Stimulated activated CD4-positive, alpha-beta T cell treated with anti-CD3 and anti-CD28 coated beads, Interleukin-4, amount 100 ng/mL, for 4 hours (primary cell): ENCODE measurements at places on chromosomes 5 and 9.

DNA sequence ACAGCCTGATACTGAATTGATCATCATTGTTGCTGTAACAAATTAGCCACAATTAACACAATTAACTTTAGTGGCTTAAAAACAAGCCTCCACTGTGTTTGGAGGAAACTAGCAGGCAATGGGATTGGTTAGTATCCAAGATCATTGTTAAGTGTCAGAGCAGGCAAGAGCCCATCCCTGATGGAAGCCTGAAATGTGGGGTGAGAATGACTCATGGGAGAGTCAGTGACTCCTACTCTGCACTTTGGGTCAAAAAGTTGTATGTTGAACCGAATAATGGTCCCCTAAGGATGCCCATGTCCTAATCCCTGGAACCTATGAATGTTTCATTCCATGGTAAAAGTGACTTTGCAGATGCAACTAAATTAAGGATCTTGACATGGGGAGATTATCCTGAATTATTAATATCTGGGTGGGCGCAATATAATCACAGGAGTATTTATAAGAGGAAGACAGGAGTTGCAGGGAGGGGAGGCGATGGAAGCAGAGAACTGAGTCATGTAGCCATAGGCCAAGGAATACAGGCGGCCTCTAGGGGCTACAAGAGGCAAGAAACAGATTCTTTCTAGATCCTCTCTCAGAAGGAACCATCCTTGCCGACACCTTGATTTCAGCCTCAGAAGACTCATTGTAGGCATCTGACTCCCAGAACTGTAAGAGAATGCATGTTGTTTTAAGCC lies 28.8 kb downstream of the ALG2 start:
- no peak for DNase-seq

DNA sequence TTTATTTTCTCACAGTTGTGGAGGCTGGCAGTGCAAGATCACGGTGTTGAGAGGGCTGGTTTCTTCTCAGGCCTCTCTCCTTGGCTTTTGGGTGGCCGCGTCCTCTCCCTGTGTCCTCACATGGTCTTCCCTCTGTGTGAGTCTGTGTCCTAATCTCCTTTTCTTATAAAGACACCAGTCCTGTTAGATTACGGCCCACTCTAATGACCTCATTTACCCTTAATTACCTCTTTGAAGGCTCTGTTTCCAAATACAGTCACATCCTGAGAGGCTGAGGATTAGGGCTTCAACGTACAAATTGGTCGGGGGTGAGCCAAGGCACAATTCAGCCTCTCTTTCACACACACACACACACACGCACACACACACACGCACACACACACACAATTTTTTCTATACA lies 73.0 kb downstream of the UGCG start:
- no peak for DNase-seq

- no peak for DNase-seq
Measured at GRCh38 chr9:93114984-93115335, 18.9 kb downstream of the CARD19 start.

- no peak for DNase-seq
Measured at GRCh38 chr5:133234273-133234672, 182.5 kb downstream of the HSPA4 start.

- DNase-seq = no peak
Measured at GRCh38 chr5:91929522-91929817, 546.4 kb upstream of the ARRDC3 start.

GRCh38 chr9:82090046-82090445 lies 101.5 kb downstream of the SPATA31D1 start:
- DNase-seq = no peak

DNA sequence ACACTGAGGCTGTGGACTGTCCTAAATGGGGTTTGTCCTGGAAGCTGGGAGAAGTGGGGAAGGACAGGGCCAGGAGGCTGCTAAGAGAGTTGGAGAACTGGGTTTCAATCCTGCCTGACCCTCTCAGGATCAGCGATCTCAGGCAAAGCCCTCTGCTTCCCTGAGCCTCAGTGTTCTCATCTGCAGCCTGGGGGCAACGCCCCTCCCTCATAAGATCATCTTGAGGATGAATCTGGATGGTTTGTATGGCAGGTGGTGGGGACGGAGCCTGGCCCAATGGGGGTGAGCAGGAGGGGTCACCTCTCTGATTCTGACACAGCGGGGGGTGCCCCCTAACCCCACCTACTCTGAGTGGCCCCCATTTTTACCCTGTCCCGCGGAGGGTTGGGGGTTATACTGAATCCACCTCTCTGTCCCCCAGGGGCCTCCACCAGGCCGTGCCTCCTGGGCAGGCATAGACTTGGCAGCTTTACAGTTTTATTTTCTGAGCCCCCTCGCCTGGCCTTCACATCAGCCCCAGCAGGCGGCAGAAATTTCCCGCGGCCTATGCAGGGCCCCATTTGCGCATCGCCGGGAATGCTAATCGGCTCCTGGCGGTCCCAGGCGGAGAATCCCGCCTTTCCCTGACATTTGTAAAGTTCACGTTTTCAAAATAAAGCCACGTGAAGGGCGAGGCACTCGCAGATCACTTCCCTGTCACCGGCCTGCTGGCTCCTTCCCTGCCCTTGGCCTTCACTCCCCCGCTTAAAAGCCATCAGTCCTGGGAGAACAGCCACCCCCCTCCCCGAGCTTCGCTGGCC lies 17.8 kb upstream of the LAMC3 start:
- DNase-seq = no peak

DNA sequence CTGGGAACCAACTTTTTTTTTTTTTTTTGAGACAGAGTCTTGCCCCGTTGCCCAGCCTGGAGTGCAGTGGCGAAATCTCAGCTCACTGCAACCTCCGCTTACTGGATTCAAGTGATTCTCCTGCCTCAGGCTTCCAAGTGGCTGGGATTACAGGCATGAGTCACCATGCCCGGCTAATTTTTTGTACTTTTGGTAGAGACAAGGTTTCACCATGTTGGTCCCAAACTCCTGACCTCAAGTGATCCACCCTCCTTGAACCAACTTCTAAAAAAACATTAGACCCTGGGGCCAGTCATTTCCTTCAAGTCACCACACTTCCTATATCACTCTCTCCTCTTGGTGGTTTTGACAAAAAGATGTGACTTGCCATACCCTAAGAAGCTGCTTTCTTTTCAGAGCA lies 10.9 kb upstream of the SHROOM1 start:
- no peak for DNase-seq

DNA sequence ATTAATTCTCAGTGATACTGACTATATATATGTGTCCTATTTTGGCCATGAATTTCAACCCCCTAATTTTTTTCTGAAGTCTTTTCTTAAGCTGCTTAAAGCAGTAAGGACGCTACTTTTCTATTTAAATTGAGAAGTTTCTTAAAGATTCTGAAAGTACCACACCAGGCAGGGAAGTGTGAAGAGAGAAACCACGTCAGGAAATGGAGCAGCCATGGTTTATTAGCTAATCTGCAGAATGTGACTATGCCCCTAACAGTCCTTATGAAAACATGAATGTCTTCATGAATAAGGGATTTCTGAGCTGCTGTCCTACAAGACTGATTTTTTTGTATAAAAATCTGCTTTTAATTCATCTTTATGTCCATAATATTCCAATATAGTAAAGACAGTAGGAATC lies 1724.3 kb upstream of the C9orf72 start:
- no peak for DNase-seq

- DNase-seq = no peak
Measured at GRCh38 chr9:1747417-1747967, 267.7 kb upstream of the SMARCA2 start.

GRCh38 chr5:33160871-33161270 lies 279.9 kb upstream of the TARS1 start:
- no peak for DNase-seq

GRCh38 chr9:74133921-74134320 lies 363.2 kb upstream of the RORB start:
- no peak for DNase-seq

DNA sequence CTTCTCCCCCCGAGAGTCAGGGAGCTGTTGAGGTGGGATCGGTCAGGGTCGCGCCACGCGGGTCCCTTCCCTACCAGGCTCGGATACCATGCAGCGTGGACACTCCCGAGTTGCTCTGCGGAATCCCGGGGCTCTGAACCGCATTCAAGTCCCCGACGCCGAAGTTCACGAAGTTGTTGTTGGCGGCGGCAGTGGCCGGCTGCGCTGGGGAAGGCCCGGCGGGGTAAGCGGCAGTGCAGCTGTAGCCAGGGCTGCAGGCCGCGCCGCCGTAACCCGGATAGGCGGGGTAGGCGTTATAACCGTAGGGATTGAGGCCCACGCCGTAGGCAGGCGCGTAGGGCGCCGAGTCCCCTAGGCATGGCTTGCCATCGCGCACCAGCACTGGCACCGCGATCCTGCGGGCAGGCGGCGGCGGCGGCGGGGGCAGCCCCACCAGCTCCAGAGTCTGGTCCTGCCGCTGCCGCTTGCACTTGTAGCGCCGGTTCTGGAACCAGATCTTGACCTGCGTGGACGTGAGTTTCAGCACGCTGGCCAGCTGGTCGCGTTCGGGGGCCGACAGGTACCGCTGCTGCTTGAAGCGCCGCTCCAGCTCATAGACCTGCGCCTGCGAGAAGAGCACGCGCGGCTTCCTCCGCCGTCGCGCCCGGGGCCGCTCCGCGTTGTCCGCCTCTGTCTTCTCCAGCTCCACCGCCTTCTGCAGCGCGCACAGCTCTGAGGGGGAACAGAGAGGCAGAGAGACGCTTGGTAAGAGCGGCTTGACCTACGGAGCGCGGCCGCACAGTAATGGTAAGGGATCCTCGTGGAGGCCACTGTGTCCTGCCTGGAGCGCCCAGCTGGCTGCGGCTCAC lies 2.3 kb downstream of the NKX2-5 start:
- DNase-seq = no peak

DNA sequence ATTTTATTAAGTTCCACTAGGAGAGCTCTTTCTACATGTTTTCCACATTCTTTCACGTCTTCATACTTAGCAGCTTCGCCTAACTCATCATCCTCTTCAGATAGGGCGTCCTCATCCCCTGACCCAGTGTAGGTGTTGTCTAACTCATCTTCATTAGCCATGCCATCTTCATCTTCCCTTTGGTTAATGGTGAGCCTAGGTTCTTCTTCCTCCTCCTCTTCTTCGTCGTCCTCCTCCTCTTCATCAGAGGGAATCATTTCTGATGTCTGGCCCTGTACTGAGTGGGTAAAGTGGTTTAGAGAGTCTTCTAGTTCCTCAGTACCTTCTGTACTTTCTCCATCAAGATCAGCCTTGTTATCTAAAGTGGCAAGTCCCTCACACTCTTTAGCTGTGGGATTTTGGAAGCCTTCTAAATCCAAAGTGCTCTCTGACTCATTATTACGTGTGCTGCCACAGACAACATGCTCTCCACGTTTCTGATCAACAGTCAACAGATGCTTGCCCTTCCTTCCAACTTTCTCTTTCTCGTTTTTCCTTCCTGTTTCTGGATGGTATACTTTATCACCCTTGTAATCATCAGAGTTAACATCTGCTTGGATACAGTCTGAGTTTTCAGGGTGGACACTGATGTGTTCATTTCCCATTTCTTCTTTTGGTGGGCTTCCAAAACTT lies 31.1 kb downstream of the TUT7 start:
- no peak for DNase-seq

DNA sequence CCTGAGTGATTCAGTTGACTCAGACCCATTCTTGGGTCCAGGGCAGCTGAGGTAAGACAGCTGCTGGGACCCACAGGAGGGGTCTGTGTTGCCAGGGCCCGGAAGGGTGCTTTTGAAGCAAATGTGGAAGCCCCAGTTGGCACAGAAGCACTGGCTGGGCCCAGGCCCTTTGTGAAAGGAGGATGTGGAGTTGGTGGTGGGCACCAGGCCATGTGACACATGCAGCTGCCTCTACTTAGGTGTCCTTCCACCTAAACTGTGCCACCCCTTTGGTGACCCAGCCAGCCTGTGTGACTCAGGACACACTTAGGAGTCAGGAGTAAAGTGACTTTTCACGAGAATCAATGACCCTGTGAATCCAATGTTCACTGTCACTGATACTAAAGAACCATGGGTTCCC lies 114.3 kb upstream of the SLC25A48 start:
- DNase-seq = no peak

DNA sequence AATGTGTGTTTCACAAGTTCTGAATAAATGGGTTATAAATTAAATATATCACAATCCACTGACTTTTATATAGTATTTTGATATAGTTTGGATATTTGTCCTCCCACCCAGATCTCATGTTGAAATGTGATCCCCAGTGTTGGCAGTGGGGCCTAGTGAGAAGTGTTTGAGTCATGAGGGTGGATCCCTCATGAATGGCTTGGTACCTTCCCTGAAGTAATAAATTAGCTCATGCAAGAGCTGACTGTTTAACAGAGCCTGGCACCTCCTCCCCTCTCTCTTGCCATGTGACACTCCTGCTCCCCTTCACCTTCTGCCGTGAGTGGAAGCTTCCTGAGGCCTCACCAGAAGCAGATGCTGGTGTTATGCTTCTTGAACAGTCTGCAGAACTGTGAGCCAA lies 127.9 kb upstream of the PALM2AKAP2 start:
- no peak for DNase-seq

GRCh38 chr9:19223724-19224123 lies 6.8 kb upstream of the DENND4C start:
- DNase-seq = no peak

- no peak for DNase-seq
Measured at GRCh38 chr9:88530051-88530450, 4.9 kb upstream of the NXNL2 start.

DNA sequence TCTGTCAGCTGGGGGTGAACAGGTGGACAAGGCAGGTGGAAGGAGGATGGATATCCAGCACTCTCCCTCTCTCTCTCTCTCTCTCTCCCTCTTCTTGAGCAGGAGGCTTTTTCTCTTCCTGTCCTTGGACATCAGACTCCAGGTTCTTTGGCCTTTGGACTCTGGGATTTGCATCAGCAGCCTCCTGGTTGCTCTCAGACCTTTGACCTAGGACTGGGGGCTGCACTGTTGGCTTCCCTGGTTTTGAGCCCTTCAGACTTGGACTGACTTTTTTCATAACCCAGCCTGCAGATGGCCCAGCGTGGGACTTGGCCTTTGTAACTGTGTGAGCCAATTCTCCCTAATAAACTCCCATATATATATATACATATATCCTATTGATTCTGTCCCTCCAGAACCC lies 35.0 kb upstream of the SEMA4D start:
- no peak for DNase-seq

GRCh38 chr9:98834386-98834785 lies 26.9 kb downstream of the GALNT12 start:
- no peak for DNase-seq

- no peak for DNase-seq
Measured at GRCh38 chr5:58149345-58149744, 310.5 kb downstream of the PLK2 start.

GRCh38 chr9:134366223-134367031 lies 40.2 kb downstream of the RXRA start:
- no peak for DNase-seq

- DNase-seq = no peak
Measured at GRCh38 chr9:105693435-105694189, 729 bp upstream of the TMEM38B start.

DNA sequence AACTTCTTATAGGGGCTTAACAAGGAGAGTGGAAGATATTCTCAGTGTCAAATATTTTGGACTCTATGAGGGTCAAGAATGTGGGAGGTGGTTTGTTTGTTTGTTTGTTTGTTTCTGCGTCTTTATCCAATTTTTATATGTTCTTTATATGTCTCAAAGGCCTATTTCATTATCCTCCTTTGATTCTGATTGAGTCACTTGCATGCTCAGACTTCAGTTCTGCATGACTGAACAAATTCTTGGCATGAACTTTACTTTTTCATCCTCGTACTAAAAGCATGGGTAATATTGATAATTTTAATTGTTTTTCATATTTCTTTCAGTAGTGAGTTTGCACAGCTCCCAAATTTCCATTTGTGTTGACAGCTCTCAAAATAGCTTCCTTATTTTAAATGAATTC lies 19.2 kb upstream of the ERBIN start:
- DNase-seq = no peak

GRCh38 chr5:98064118-98064685 lies 709.3 kb upstream of the RGMB start:
- no peak for DNase-seq
